Effector memory CD4-positive, alpha-beta T cell (primary cell): ENCODE measurements at places on chromosomes 11 and 22.

DNA sequence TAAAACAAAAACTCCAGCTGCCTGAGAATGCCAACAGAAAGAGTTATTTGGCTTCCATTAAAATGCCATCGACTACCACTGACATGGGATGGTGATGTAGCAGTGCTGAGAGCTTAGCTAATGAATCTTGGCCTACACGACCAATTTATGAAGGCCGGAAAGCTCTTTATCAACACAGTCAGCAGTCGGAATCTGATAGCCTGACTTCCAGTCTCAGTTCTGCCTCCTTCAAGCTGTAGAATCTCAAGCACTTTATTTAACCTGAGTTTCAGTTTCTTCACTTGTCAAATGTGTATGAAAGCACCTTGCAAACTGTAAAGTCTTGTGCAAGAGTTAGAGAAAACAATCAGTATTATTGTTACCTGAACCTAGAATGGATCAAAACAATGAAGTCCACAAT is 335.7 kb upstream of the NARS2 start:
- DNase-seq, result no peak
- H3K4me1 ChIP-seq, result no peaks in the 10 kb centered on the region
- no peak overlapping the region for H3K27ac ChIP-seq
- no peak overlapping the region for H3K4me3 ChIP-seq
- no peaks in the 10 kb centered on the region for H3K36me3 ChIP-seq

- H3K4me1 ChIP-seq, result no peaks in the 10 kb centered on the region
- no peak for DNase-seq
- H3K27me3 ChIP-seq, result no peaks in the 10 kb centered on the region
- H3K27ac ChIP-seq, result no peak overlapping the region
- no peak overlapping the region for H3K4me3 ChIP-seq
Observed at GRCh38 chr22:24868979-24869378, 63.0 kb downstream of the SGSM1 start.

DNA sequence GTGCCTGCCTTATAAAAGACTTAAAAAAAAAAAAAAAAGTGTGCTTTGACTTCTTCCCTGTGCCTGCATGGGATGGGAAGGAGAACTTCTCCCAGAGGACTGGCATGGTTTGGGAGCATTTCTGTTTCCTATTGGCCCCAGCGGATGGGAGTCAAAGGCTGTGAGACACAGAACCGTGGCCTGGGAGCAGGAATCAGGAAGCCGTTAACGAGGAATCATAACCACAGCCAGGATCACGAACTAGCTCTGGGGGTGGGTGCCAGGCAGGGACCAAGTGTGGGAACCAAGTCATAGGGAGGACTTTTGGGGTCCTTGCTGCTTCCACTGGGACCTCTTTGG is 526 bp downstream of the C1QTNF6 start:
- peaks cover 18% of the 10 kb centered on the region for H3K4me1 ChIP-seq
- no peaks in the 10 kb centered on the region for H3K27me3 ChIP-seq
- no peak for DNase-seq
- H3K27ac ChIP-seq, result no peak overlapping the region
- no peak overlapping the region for H3K4me3 ChIP-seq

GRCh38 chr11:62242021-62242420 is at the start of gene SCGB1D2:
Gene SCGB1D2 (plus strand): TSS chr11:62242239. CDS start chr11:62242308, 69 bp downstream.
- no peak for DNase-seq
- H3K4me3 ChIP-seq, result no peak within 1 kb of the TSS
- no peaks in the 10 kb centered on the region for H3K4me1 ChIP-seq
- no peaks in the 10 kb centered on the region for H3K36me3 ChIP-seq

DNA sequence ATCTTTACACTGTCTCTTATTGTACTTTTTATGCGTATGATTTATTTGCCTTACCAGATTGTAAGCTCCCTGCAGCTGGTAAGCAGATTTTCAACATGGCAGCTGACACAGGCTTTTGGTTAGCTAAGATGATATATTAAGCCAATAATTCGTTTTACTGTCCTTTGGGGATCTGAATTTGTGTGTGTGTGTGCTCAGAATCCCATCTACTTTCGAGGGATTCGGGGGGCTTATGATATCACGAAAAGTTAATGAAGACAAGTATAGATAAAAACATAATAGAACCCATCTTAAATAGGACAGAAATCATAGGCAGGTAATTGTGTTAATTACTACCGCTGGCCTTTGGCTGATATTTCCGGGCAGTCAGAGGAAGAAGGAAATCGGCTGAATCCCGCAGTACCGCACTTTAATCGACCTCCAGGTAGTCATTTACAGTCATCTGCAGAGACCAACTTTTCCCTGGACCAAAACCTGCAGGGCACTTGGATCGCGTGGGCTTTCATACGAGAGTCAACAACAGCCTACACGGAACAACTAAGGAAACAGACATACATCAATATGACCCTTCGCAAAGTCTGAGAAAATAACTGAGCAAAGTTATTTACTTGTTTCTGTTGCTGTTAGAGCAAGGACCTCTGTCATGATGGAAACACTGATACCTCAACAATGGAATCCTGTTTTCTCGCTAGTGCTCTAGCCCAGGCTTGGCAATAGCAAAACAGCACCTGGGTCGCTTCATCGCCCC is 802 bp downstream of the KBTBD3 start:
- peaks cover 7% of the 10 kb centered on the region for H3K36me3 ChIP-seq
- H3K27ac ChIP-seq, result peak overlapping the region; percentile 87
- H3K4me1 ChIP-seq, result peaks cover 13% of the 10 kb centered on the region
- H3K4me3 ChIP-seq, result peak overlapping the region; percentile 84
- no peaks in the 10 kb centered on the region for H3K27me3 ChIP-seq

GRCh38 chr11:35043936-35044335 is 95.0 kb upstream of the CD44 start:
- H3K27me3 ChIP-seq, result no peaks in the 10 kb centered on the region
- H3K27ac ChIP-seq, result no peak overlapping the region
- H3K36me3 ChIP-seq, result no peaks in the 10 kb centered on the region
- no peak overlapping the region for H3K4me3 ChIP-seq
- DNase-seq, result no peak
- H3K4me1 ChIP-seq, result peaks cover 64% of the 10 kb centered on the region

- H3K27me3 ChIP-seq, result no peaks in the 10 kb centered on the region
- no peak for DNase-seq
- no peak overlapping the region for H3K27ac ChIP-seq
- no peak overlapping the region for H3K4me3 ChIP-seq
- H3K36me3 ChIP-seq, result no peaks in the 10 kb centered on the region
Observed at GRCh38 chr11:104136861-104137260, 27.1 kb downstream of the PDGFD start.

- no peaks in the 10 kb centered on the region for H3K4me1 ChIP-seq
- H3K27ac ChIP-seq, result no peak within 1 kb of the TSS
- H3K27me3 ChIP-seq, result no peaks in the 10 kb centered on the region
- DNase-seq, result no peak
- no peak within 1 kb of the TSS for H3K4me3 ChIP-seq
Observed at GRCh38 chr11:18172666-18173065, at the start of gene MRGPRX4. Gene MRGPRX4 (plus strand): TSS chr11:18172837. CDS start chr11:18173257, 420 bp downstream.

GRCh38 chr11:118842369-118842768 is 41.3 kb upstream of the CXCR5 start:
- no peak overlapping the region for H3K4me3 ChIP-seq
- H3K27ac ChIP-seq, result no peak overlapping the region
- no peak for DNase-seq
- no peaks in the 10 kb centered on the region for H3K27me3 ChIP-seq
- H3K4me1 ChIP-seq, result no peaks in the 10 kb centered on the region

- H3K4me1 ChIP-seq, result no peaks in the 10 kb centered on the region
- no peak overlapping the region for H3K4me3 ChIP-seq
Observed at GRCh38 chr22:23984430-23984829, 4.5 kb downstream of the GSTT2 start.

DNA sequence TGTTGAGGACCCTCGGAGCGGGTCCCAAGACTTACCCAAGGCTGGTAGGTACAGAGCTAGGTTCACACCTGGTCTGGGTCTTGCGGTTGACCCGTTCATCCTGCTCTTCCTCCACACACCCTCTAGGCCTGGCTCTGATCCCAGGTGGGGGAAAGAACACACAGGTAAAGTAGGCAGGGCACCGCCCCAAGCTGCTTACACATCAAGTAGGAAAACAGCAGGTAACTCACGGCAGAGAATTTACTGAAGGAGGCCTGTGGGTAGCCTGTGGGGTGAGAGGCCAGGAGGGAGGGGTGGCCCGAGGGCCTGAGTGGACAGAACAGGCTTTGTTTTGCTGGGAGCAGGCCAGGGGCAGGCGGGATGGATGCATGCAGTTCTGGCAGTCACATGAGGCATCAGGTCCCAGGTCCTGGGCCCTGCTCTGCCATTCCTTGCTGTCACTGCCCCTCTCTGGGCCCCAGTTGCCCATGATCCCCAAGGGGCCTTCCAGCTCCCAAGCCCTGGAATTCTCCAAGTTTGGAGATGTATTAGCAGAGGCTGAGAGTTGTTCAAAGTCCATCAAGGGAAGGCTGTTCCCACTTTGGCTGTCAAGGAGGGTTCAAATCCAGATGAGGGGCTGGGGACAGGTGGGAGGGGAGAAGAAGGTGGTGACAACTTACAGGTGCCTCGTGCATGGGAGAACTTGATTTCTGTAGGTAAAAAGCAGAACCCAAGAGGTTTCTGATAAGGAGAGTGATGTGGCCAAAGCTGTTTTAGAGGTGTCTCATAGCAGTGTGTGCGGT is 5.7 kb downstream of the TSKU start:
- H3K4me1 ChIP-seq, result peaks cover 7% of the 10 kb centered on the region
- no peaks in the 10 kb centered on the region for H3K36me3 ChIP-seq
- peaks cover 10% of the 10 kb centered on the region for H3K27me3 ChIP-seq
- DNase-seq, result no peak
- H3K4me3 ChIP-seq, result no peak overlapping the region

DNA sequence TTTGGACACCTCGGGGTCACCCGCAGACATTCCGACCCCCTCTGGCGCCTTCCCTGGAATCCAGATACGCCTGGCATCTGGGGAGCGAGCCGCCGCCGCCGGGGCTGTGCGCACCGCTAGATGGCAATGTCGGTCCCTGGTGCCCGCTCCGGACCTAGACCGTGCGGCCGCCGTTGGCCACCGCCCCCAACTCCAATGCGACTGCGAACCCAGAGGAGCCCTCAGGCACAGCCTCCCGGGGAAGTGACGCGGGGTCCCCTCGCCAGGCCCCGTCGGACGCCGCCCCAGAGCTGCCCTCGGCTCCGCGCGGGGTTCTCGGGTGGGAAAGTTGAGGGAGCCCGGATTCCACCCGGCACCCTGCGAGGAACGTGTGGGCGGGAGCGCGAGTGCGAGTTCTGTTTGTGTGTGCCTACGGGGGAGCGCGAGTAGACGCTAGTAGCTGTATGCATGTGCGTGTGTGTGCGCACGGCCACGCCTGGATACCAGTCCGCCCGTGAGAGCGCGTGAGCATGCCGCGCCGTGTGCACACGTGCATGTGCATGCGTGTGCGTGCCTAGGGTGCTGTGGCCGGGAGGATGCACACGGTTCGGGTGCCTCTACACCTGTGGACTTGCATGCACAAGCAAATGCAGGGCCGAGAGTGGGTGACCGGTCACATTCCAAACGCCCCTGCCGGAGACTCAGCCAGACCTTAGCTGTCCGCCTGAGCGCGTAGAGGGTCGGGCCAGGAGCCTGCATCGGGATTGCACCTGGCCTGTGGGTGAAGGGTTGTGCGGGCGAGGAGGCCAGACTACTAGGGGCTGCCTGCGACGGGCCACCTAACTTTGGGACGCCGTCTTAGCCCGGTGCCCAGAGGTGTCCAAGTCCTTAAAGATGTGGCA is 1.9 kb downstream of the CHRM4 start:
- H3K36me3 ChIP-seq, result no peaks in the 10 kb centered on the region
- no peak for DNase-seq
- H3K27me3 ChIP-seq, result peaks cover 35% of the 10 kb centered on the region
- H3K27ac ChIP-seq, result no peak overlapping the region
- H3K4me3 ChIP-seq, result peak overlapping the region; percentile 42

DNA sequence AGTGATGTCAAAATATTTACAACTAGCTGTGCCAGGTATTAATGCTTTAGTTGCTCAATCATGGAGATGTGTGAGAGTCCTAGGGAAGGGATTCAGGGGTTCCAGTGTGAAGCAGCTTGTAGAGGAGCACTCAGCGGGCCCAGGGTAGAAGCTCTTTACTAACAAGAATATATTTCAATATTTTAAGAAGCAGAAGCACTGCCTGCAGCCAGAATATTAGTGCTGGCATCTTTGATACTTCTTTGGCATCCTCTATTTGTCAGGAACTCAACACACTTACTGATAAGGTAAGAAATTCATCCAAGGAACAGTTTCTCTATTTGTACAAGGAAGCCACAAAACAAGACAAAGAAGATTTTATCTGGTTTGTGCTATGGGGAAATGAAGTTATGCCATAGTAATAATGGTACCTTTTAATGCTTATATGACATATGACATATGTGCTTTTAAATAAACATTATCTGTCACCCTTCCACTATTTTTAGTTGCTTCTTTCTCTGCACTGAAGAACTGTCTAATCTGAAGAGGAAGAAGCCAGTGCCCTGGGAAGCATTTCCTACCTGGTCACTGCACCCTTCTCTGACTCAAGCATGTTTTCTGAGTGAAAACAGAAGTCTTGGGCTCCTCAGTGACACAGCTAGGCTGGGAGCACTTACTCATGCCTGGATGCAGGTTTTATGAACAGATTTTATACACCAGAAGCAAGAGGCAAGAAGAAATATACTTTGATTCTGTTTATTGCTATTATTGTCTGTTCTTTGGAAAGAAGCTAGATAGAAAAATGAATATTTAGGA is 388.1 kb upstream of the CCDC90B start:
- H3K27ac ChIP-seq, result no peak overlapping the region
- DNase-seq, result no peak
- no peaks in the 10 kb centered on the region for H3K4me1 ChIP-seq
- no peak overlapping the region for H3K4me3 ChIP-seq
- H3K27me3 ChIP-seq, result no peaks in the 10 kb centered on the region

DNA sequence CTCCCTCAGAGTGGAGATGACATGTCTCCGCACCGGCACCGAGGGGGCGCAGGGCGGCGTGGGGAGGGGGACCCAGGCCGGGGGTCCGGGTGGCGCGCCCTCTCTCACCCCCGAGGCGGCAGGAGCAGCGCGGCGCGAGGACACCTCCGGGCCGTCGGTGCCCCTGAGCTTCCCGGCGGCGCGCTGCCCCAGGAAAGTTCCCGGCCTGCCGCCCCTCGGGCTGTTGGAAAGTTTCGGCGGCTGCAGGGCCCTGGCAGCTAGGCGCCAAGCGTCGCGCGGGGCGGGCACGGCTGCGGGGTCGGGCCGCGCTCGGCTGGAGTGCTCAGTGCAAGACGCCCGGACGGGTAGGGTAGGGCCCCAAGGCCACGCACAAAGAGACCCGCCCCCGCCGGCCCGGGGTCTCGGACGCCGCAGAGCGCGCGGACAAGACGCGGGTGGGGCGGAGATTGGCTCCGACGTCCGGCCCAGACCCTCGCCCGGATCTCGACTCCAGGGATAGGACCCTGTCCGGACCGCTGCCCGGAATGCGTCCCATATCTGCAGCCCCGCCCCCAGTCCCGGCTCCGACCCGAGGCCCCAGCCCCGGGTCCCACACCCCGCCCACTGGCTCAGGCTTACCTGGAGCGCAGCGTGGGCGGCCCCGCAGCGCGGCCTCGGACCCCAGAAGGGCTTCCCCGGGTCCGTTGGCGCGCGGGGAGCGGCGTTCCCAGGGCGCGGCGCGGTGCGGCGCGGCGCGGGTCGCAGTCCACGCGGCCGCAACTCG is 471 bp downstream of the ARVCF start:
- DNase-seq, result no peak
- H3K36me3 ChIP-seq, result no peaks in the 10 kb centered on the region
- H3K27me3 ChIP-seq, result no peaks in the 10 kb centered on the region
- H3K4me3 ChIP-seq, result peak overlapping the region; percentile 75
- H3K4me1 ChIP-seq, result peaks cover 17% of the 10 kb centered on the region
- H3K27ac ChIP-seq, result no peak overlapping the region

GRCh38 chr11:65325435-65325834 is 8.2 kb upstream of the DPF2 start:
- no peaks in the 10 kb centered on the region for H3K27me3 ChIP-seq
- H3K27ac ChIP-seq, result no peak overlapping the region
- no peaks in the 10 kb centered on the region for H3K36me3 ChIP-seq
